ENCODE measurements at places on chromosomes 12 and 14.

DNA sequence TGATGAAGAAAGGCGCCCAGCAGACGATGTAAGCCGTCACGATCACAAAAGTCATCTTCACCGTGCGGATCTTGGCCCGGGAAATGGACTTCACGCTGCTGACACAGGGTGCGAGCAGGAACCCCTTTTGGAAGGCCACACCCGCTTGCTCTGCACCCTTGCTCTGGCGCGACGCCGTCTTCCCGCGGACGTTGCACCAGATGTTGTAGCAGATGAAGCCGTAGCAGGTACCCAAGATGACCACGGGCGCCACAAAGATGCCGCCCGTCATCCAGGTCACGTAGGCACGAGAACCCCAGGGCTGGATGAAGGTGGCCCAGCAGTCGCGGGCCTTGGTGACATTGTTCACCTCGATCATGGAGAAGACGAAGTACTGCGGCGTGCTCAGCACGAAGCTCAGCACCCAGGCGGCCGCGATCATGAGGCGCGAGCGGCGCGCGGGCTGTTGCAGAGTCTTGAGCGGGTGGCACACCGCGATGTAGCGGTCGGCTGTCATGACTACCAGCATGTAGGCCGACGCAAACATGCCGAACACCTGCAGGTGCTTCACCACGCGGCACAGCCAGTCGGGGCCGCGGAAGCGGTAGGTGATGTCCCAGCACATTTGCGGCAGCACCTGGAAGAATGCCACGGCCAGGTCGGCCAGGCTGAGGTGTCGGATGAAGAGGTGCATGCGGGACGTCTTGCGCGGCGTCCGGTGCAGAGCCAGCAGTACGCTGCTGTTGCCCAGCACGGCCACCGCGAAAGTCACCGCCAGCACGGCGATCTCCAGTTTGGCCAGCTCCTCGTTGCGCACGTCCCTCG, 890 bp downstream of the AVPR1A start:
- DNase-seq = peak; percentile 1

GRCh38 chr12:126768517-126768916, 1498.5 kb upstream of the TMEM132C start:
- DNase-seq = no peak

DNA sequence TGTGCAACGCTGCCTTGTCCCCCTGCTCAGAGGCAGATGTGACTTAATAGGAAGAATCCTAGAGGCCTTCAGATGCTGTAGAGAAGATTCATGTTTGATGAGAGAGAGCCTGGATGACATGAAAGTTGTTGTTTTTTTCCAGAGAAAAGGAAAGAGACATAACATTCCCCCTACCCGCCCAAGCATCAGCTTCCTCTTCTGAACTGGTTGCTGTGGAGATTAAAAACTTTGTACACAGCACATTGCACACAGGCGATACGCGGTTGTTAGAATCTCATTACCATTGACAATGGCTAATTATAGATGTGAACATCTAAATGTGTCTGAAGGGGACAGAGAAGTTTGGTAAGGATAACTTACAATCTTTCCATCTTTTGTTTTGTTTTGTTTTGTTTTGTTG, 13.6 kb upstream of the ETFBKMT start:
- DNase-seq = no peak

- no peak for DNase-seq
Measured at GRCh38 chr14:88999137-88999536, 174.7 kb downstream of the TTC8 start.

DNA sequence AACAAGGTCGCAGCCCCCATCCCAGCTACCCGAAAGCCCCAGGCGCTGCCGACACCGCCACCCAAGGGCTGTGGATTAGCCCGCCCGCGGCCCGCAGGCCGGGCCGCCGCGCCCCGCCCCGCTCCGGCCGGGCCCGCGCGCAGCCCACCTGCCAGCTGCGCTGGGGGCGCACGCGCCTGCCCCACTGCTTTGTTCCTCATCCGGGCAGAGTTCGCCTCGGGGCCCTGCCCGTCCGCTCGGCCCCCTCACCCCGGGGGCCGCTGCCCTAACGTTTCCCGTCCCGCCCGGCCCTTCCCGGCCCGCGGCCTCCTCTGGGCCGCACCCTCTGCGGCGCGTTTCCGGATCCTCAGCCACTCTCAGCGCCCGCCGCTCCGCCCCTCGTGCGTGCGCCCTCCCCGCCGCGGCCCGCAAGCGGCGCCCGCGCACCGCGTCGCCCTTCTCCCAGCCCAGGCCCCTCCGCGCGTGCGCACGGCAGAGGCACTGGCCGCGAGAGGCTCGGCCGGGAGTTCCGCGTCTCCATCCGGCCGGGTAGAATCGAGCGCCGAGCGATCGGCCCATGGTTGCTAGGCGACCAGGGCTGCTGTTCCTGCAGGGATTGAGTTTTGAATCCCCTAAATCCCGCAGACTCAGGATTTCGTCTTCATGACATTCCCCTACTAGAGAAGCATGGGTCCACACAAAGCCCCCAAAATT, at the start of gene PRDM4:
Gene PRDM4, minus strand, starts transcription at position 329 of the 693 bp plus-strand sequence. CDS start 622 bp downstream, outside the sequence.
- peak; percentile 96 for DNase-seq
